ENCODE measurements at places on chromosomes 3 and 15.
A peak's percentile ranks its signal among the peaks of the same experiment; 100 is the strongest.

- peak; percentile 60 for DNase-seq
Observed at GRCh38 chr15:83207660-83208366, at the start of gene HDGFL3. HDGFL3 (minus strand) TSS chr15:83207823; CDS start chr15:83207414, 409 bp downstream.

- no peak for DNase-seq
Observed at GRCh38 chr3:189589179-189589569, 42.0 kb upstream of the TP63 start.

GRCh38 chr3:86845726-86846125, 145.2 kb downstream of the VGLL3 start:
- no peak for DNase-seq

DNA sequence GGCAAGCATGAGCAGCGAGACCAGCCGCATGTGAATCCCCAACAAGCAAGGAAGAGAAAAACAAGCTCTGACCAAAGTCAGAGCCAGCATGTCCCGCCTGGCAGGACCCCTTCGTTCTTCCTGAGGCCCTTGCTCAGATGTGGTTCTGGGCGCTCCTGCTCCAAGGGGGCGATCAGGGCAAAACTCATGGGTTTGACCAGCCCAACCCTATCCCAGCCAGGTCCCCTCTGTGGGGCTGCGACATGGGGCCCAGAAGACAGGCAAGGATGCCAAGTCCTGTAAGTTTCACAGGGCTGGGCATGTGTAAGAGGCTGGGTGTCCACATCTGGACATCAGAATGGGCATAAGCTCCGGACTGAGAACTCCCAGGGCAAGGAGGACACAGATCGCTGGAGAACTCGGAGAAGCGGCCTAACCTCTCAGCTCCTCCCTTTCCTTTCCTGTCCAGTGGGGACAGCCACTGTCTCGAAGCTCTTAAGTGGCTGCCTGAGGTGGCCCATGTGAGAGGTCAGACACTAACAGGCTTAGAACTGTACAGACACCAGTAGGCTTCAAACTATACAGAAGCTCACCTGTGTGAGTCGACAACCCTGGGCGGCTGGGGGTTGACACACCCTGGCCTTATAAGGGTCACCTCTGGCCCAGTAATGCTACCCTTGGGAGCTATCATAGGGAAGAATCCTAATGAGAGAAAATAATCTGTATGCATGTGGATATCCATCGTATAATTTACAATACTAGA, 48.9 kb downstream of the XXYLT1 start:
- no peak for DNase-seq

- DNase-seq: no peak
Observed at GRCh38 chr3:105933871-105934270, 65.1 kb upstream of the CBLB start.

DNA sequence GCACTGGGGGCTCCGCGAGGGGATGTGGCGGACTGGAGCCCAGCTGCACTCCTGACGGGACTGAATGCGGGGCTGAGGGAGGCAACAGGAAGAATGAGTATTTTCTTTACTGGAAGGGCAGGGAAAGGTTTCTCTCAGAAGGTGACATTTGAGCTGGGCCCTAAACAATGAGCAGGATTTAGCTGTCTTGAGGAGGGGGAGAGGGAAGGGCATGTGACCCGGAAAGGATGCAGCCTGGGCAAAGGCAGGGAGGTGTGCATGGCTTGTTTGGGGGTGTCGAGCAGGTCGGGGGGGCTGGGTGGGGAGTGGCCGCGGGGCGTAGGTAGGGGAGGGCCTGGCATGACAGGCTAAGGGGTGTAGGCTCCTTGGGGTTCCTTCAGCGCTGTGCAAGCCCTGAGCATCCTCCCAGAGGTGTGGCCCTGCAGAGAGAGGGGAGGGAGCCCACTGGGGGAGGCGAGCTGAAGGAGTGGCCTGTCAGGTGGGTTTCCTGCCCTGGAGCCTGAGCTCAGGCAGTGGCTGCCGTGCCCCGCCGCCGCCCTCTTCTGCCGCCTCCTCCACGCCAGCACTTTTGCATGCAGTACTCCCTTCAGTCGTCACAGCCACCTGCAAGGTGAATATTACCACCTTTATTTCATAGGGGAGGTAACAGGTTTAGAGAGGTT, 17.2 kb upstream of the ANKDD1A start:
- DNase-seq: no peak

DNA sequence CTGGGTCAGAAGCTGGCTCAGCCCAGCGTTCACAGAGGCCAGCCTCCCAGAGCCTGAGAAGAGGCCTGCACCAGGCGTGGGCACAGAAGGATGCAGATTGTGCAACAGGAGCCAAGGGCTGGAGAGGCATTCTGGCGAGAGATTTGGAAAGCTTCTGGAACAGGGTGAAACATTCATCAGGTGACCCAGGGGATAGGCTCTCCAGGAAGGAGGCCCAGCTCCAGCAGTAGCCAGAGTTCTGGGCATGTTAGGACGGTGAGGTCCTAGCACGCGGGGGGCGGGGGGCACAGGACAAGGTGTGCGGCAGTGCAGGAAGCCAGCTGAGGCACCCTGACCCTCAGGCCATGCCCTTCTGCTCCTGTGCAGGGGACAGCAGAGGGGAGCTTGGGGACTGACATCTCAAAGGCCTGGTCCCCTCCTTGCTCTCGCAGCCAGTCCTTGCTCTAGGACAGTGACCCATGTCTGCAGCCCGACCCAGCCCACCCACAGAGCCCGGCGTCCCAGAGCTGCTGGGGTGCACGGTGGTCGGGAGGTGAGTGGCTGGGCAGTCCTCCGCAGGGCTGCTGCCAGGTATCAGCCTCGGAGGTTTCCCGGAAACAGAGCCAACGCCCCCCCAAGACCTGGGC, 111.7 kb upstream of the KLF13 start:
- DNase-seq: peak; percentile 80

GRCh38 chr3:175041369-175041768, 182.2 kb downstream of the NAALADL2 start:
- no peak for DNase-seq

GRCh38 chr3:79362571-79363270, 405.1 kb downstream of the ROBO1 start:
- DNase-seq: no peak

GRCh38 chr3:186255703-186256331, 106.2 kb downstream of the DGKG start:
- DNase-seq: no peak

GRCh38 chr3:126835472-126836219, 131.6 kb downstream of the CHCHD6 start:
- peak; percentile 11 for DNase-seq

DNA sequence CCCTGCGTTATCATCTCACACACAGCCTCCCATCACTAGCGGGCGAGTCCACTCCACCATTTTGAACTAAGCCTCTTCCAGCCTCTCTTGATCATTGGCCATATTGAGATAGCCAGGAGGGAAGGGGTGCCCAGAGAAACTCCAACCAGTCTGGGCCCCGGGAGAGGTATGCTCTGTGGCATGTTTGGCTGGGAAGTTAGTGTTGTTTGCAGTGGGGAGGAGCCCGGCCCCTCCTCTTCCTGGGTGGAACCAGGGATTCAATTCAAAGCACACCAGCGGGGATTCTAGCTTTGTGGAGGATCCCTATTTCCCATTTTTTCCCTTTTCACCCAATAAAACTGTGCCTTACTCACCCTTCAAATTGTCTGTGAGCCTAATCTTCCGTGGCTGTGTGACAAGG, 71.8 kb downstream of the GBE1 start:
- DNase-seq: no peak

- no peak for DNase-seq
Observed at GRCh38 chr15:25070353-25070963, 115.7 kb downstream of the SNRPN start.

GRCh38 chr15:74865316-74865715, 7.8 kb downstream of the SCAMP2 start:
- no peak for DNase-seq

GRCh38 chr3:11230832-11231231, 41.4 kb upstream of the ATG7 start:
- no peak for DNase-seq

- no peak for DNase-seq
Observed at GRCh38 chr15:56251315-56252095, 7.8 kb upstream of the RFX7 start.

GRCh38 chr15:60407415-60407805, 9.6 kb upstream of the ANXA2 start:
- peak; percentile 75 for DNase-seq

- DNase-seq: no peak
Observed at GRCh38 chr15:67134067-67134838, 68.9 kb downstream of the SMAD3 start.

- no peak for DNase-seq
Observed at GRCh38 chr15:92645731-92646130, 9.8 kb downstream of the FAM174B start.

DNA sequence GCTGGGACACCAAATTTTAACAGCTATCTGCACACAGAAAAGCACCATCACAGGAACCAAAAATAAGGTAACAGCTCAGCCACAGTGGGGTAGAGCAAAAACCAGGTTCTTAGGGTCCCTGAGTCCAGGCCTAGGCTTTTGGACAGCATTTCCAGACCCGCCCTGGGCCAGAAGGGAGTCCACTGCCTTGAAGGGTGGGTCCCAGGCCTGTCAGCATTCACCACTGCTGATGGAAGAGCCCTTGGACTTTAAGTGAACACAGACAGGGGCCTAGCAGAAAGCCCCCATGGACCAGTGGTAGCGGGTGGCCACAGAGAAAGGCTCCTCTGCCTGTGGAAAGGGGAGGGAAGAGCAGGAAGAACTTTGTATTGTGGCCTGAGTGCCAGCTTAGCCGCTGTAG, 56.4 kb downstream of the PLCH1 start:
- DNase-seq: no peak

DNA sequence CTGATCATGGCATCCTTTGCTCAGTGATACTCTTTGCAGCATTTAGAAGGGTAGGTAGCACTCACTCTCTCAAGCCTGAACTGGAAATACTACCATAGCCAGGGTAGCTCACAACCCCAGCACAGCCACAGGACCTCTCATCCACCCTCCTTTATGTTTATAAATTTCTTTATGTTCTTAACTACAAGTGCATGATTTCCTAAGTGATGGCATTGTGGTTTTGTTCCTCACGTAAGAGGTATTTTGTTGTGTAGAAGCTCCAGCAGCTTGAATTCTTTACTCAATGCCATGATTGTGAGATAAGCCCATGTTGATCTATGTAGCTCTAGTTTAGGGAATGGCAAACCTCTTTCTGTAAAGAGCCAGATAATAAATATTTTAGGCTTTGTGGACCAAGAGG, 7.9 kb upstream of the RTP3 start:
- DNase-seq: peak; percentile 20

- no peak for DNase-seq
Observed at GRCh38 chr3:36688815-36689214, 75.5 kb downstream of the DCLK3 start.

DNA sequence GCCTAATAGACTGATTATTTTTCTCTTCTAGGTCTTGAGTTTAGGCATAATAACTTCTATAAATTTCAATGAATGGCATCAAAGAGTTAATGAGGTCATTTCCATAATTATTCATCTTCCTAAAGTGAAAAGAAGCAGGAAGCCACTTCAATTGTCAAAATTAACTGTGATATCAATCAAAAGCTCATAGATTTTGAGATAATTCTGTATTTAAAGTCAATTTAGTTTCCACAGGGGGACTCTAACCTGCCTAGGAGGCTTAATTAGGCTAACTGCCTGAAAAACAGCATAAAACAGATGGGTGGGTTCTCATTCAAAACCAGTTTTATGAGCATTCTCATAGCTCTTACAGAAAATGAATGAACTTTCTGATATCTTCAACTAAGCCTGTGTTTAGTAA, 177.8 kb downstream of the OTOL1 start:
- no peak for DNase-seq

DNA sequence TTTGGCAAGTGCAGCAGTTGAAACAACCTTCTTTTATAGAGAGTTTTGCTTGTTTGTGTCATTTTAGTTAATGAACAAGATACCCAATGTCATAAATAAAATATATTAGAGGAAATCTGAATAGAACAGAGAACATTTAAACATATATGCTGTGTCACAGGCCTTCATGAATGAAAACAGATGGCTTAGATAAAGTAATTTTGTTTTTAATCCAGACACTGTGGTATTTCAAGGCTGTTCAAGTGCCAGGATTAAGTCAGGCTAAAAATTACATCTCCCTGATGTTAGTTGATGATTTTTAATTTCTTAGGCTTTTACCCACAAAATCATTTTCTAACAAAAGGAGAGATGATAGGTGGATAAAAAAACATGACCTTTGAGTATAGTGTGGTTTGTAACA, 4.9 kb upstream of the ACKR4 start:
- peak; percentile 33 for DNase-seq

DNA sequence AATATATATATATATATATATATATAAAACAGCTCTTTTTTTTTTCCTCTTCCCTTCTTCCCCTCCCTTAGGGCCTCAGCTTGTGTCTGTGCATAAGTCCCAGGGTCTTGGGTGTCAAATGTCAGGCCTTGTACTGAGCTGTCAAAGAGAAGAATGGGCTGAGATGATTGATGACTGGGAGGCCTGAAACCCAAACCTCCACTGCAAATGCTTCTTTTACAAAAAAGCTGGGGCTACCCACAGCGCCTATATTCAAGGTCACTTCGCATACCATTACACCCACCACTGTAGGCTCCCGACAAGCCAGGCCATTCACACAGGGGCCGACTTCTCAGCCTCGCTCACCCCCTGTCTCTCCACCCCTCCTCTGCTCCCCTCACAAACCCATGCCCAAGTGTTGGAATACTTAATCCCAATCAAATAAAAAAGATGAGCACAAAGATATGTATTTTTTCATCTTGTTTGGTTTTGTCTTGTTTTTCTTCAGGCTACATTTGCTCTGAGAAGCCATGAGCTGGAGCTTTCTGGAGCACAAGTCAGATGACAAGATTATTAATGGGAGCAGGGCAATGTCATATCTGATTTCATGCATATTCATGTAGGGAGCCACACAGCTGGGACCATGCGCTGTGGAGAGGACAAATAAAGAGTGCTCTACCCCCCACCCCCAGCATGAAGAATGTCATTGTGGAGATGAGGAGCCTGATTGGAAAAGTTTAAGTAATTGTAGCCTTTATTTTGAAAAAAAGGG, 614.4 kb upstream of the NR2F2 start:
- DNase-seq: no peak

- peak; percentile 59 for DNase-seq
Observed at GRCh38 chr3:56702490-56703315, 19.6 kb upstream of the TASOR start.

GRCh38 chr3:128481438-128481942, 11.5 kb downstream of the GATA2 start:
- no peak for DNase-seq

- no peak for DNase-seq
Observed at GRCh38 chr3:141074529-141074928, 23.4 kb downstream of the SPSB4 start.

DNA sequence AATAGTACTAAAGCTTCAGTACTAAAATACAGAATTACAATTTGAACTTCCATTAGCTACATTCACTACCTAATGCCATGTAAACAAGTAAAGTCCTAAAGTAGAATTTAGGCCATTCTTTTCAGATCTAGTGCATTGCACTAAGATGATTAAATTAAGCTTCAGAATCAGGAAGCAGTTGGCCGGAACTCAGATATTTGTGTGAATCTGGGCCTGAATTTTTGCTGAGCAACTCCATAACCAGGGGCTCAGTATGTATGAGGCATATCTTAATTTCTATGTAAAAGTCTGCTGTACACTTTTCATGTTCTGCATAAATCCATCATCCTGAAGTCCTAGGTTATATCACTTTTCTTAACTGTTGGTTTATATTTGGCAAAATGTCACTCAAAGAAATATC, 246.4 kb downstream of the RBMS3 start:
- no peak for DNase-seq

Measured in fibroblast of gingiva (primary cell).